ENCODE measurements at places on chromosomes 2 and 18.

DNA sequence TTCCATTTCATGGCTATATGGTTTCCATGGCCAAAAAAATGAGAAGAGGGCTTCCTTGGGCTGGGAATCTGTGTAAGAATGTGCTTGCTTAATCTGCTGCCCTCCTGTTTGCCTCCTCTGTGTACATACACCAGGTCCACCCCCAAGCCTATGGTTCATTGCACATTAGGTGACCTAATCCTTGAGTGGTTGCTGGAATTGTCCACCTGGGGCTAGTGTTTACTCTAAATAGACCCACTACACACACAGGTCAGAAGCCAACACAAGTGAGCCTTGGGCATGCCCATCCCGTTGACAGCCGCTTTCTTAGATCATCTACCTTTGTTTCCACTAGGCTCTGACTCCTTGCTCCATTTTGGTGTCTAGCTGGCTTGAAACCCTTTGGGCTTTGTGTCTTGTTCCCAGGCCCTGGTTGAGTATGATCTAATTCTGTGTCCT is 59.2 kb upstream of the ATL2 start:
- DNase-seq, result no peak

DNA sequence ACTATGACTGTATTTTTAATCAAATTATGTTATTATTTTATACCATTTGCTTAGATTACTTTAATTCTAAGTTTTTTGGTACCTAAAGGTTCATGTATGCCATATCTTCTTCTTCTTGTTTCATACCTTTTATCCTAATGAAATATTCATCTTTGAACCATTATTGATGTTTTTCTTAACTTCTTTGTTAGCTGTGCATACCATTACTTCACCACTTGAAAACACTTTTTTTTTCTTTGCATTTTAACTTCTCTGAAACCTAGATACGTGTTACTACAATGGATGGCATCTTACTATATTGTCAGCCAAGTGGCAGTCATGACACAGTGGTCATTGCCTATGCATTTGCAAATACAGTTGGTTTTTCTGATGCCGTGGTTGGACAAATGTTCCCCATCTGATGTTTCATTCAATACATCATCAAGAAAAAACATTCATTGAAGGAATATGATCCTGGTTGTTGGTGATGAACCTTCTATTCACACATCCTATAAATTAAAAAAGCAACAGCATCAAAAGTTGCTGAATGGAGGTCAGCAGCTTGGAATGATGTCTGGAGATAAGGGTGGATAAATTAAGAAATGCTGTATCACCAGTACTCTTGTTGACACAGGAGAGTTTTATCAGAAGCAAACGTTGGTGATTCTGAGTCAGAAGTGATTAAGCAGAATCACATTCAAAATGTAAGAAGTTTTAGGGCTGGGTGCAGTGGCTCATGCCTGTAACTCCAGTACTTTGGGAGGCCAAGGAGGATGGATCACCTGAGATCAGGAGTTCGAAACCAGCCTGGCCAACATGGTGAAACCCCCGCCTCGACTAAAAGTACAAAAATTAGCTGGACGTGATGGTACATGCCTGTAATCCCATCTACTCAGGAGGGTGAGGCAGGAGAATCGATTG is 7.4 kb downstream of the IL36A start:
- DNase-seq, result no peak

GRCh38 chr2:139949242-139949972 is 1169.2 kb upstream of the NXPH2 start:
- no peak for DNase-seq

DNA sequence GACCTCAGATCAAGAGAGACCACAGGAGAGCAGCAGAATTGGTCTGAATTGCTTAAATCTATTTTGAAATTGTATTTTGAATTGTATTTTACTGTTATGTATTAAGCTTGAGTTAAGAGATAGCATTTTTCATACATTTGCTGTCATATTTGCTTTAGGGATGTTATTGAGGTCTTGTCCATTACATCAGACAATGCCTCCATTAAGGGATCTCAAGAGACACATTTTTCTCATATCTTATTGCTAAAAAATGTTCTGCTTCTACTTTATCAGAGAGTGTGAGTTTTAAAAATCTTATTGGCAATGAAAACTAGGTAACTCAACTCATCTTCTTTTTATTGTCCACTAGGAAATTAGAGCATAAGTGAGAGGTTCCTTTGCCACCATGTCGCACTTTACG is 66.8 kb upstream of the CTAGE1 start:
- no peak for DNase-seq

DNA sequence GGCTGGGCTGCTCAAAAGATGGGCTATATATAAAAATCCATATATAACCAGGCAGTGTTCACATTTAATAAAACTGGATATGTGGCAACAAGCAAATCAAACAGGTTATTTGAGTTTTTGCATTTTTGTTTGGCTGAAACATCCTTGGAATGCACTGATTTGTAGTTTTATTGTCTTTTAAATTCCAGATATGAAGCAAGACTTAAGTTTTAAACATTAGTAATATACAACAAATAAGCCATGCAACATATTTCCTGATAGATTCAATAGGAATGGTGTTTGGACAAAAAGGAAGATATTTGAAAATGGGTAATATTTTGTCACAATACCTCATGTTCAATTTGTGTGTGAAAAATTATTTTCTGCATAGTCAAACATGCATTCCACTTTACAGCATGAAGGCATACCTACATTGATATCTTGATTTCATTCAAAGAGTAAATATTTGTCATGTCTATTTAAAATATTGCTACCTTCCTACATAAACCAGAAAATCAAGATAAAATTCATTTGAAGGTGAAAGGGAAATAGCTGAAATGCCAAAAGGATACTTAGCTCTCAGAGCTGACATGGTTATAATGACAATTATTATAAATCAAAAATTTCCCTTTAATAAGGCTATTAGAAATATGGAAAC is 132.3 kb upstream of the NETO1 start:
- DNase-seq, result no peak

DNA sequence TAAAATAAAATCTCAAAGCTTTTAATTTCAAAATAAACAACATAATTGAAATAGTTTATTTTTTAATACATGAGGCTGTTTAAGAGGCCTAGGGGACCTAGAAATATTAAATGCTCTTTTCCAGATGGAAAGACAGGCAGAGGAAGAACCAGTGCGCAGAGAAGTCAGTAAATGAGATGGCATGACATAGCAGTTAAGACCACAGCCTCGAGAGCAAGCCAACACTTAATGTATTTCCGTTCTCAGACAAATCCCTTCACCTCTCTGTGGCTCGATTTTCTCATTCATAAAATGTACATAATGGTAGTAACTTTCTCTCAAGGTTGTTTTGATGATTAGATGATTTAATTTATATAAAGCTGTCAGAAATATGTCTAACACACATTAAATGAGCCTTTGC is 405.1 kb upstream of the CWC22 start:
- no peak for DNase-seq

DNA sequence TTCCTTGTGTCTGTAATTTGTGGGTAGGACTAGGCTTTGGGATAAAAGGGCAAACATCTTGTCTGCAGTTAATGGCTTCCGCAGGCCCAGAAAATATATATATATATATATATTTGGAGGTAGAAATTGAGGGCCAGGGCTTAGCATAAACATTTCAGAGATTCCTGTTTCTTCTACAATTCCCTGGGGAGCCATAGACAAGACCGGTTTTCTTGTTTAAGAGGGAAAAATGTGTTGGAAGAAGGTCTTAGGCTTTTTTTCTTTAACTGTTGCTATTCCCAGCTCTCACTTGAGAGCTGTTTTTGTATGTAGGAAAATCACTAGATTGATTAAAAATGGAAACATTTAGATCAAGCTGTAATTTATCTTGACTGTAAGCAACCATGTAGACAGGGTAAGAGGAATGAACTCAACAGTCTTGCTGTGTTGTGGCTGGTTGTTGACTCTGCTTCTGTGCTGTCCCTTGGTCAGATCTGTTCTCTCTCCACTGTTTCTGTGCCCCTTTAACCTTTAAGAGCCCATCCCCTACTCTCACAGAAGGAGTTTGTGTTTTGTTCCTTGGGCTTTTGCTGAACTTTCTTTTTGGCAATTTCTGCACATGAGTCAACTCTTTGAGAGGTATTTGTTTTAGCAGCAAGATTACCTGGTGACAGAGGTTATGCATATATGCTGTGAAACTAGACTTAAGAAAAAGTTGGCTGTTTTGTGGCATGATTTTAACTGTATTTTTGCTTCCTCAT is 58.3 kb downstream of the EFEMP1 start:
- no peak for DNase-seq

GRCh38 chr2:13115643-13116042 is 398.9 kb downstream of the TRIB2 start:
- no peak for DNase-seq

All from cortex of kidney (tissue), 1 donor.